ENCODE measurements at places on chromosomes 7 and 10. TPM values are rescaled to one million over a fixed set of nuclear protein-coding genes. Genes with fewer than 3 reads are reported as not detected.

DNA sequence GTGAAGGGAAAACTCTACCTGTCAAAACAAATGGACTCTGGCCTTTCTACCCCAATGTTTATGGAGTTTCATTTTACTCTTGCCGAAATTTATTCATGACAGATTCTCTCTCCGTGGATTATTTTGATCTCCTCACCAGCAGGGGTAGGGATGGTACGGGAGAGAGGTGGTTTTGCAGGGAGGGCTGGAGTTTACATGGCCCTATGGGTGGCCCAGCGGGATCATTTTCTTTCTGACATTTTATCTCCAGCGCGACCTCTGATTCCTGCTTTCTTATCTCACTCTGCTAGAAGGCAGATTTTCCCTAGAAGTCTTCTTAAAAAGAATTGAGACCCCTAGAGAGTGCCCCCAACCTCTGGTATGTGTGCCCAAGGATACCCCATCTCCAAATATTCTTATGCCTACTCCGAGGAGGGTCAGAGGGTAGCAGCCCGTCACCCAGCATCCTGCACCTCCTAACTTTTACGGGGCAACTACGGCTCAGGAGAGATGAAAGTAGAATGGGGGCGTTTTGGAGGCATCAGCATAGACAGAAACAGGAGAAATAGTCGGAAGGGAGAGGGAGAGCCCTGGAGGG lies 10.1 kb upstream of the GATA3 start:
- peak; percentile 15 for DNase-seq

GRCh38 chr10:7409045-7409731 lies 1.6 kb downstream of the SFMBT2 start:
- DNase-seq: peak; percentile 49

- no peak for DNase-seq
Measured at GRCh38 chr10:81575036-81575435, 300.0 kb upstream of the NRG3 start.

DNA sequence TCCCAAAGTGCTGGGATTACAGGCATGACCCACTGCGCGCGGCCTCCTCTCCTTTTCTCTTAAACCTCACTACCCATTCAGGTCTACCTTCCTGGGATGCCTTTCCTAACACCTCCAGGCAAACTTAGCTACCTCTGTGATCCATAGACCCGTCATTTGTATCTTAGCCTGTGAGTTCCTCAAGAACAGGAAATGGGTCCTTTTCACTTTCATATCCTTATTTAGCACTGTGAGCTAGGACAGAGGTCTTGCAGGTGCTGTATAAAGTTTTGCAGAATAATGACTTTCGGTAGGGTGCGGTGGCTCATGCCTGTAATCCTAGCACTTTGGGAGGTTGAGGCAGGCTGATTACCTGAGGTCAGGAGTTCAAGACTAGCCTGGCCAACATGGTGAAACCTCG lies 215.7 kb downstream of the RELN start:
- DNase-seq: no peak

- DNase-seq: no peak
Measured at GRCh38 chr7:126723966-126724544, 528.7 kb downstream of the GRM8 start.

MINPP1 gene
- polyA plus RNA-seq: 8.8 TPM

Data from naive thymus-derived CD4-positive, alpha-beta T cell (primary cell).